ENCODE measurements at places on chromosomes 2 and 18. TPM values are rescaled to one million over a fixed set of nuclear protein-coding genes. Genes with fewer than 3 reads are reported as not detected.

Gene CYS1
- total RNA-seq, result 0.07 TPM

Gene ECEL1
- total RNA-seq, result 8.2 TPM

Gene CREB1
- total RNA-seq, result 103 TPM

Gene ADCYAP1
- total RNA-seq, result not detected

Gene SP5
- 1.7 TPM for total RNA-seq

Gene DSEL
- total RNA-seq, result 5.3 TPM

Gene GCG
- not detected for total RNA-seq

Gene GDF7
- total RNA-seq, result 0.04 TPM

Gene RIT2
- total RNA-seq, result 1.3 TPM

Gene TMEFF2
- 1.1 TPM for total RNA-seq

Gene CHAC2
- total RNA-seq, result 10.7 TPM
